ENCODE measurements at places on chromosomes 12 and 14. TPM values are rescaled to one million over a fixed set of nuclear protein-coding genes. Genes with fewer than 3 reads are reported as not detected.

DNA sequence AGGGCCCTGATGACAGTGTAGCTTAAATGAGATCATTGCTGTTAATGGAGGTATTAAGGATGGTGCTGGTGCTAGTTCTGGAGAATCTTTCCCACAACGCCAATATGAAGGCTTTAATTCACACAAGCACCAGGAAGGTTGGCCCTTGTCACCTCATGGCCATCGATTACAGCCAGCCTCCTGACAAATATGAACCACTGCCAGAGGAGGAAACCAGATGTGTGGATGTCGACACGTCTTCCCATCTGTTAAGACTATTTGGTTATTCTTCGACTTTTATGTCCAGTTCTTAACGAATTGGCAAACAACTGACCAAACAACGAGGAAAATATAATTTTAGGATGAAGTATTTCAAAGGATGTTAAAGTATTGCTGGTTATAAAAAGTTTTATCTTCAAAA is 79.5 kb downstream of the PIK3C2G start:
- peaks cover 11% of the 10 kb centered on the region for H3K4me1 ChIP-seq
- DNase-seq = no peak
- peak overlapping the region; percentile 1 for H3K27ac ChIP-seq
- H3K4me3 ChIP-seq = no peak overlapping the region
- no peaks in the 10 kb centered on the region for H3K27me3 ChIP-seq

DNA sequence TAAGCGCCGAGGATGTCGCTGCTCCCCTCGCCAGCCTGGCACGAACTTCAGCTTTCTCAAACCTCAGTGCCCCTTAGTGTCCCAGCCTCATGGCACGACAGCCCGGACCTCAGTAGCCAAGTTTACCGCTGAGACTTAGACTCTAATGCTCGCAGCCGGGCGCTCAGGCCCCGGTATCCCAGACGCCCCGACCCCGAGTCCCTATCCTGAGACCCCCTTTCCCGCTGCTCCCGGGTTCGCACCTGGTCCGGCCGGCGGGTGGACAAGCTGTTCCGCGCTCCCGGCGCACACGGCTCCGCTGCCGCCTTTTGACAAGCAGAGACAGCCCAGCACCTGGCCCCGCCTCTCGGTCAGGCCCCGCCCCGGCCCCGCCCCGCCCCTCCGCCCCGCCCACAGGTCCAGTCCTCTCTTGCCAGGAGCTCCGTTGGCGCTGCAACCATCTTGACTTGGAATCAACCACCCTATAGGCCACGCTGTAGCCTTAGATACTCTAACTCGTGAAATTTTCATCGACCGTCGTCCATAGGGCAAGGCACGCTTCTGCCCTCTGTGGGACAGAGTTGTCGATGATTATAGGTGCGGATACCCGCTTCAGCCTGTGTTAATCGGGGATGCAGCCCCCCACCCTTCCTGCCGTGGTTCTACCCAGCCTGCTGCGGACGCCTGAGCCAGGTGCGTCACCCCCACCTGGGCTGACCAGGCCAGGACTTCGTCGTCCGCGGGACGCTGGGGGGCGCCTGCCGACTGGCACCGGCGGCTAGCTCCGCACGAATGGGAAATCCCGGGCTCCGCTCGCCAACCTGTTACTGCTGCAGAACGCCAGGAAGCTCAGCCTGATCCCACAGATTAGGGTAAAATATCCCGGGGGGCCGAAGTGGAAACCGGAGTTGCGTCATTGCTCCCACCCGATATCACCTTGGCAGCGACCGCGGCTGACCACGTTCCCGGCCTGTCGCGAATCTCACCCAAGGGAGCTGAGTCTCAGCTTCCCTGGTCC is at the start of gene VDR:
TSS of gene VDR (minus strand) at position 282 of the 997 bp plus-strand sequence. CDS start 25,881 bp downstream, outside the sequence.
- peaks cover 36% of the 10 kb centered on the region for H3K4me1 ChIP-seq
- H3K27ac ChIP-seq = no peak within 1 kb of the TSS
- peak within 1 kb of the TSS; percentile 68 for H3K4me3 ChIP-seq

- H3K27me3 ChIP-seq = no peaks in the 10 kb centered on the region
- H3K36me3 ChIP-seq = peaks cover 27% of the 10 kb centered on the region
- H3K4me1 ChIP-seq = peaks cover 26% of the 10 kb centered on the region
- peak overlapping the region; percentile 74 for H3K27ac ChIP-seq
- peak overlapping the region; percentile 66 for H3K4me3 ChIP-seq
- peak; percentile 16 for DNase-seq
These were observed 1.8 kb downstream of the C1R start for GRCh38 chr12:7090222-7090998.

- peaks cover 14% of the 10 kb centered on the region for H3K4me1 ChIP-seq
- H3K4me3 ChIP-seq = no peak overlapping the region
- H3K36me3 ChIP-seq = no peaks in the 10 kb centered on the region
- peak; percentile 49 for DNase-seq
These were observed 379.9 kb downstream of the AEBP2 start for GRCh38 chr12:19819231-19819630.

GRCh38 chr12:75103822-75104221 is 105.8 kb downstream of the KCNC2 start:
- no peak overlapping the region for H3K27ac ChIP-seq
- DNase-seq = no peak
- no peaks in the 10 kb centered on the region for H3K27me3 ChIP-seq
- no peak overlapping the region for H3K4me3 ChIP-seq
- no peaks in the 10 kb centered on the region for H3K36me3 ChIP-seq

- H3K27ac ChIP-seq = no peak overlapping the region
- no peaks in the 10 kb centered on the region for H3K36me3 ChIP-seq
- no peaks in the 10 kb centered on the region for H3K4me1 ChIP-seq
- no peaks in the 10 kb centered on the region for H3K27me3 ChIP-seq
These were observed 80.1 kb downstream of the DACT1 start for GRCh38 chr14:58717813-58718212.

- no peak for DNase-seq
- no peaks in the 10 kb centered on the region for H3K36me3 ChIP-seq
- H3K27ac ChIP-seq = no peak overlapping the region
- H3K4me1 ChIP-seq = no peaks in the 10 kb centered on the region
- H3K4me3 ChIP-seq = no peak overlapping the region
- H3K27me3 ChIP-seq = peaks cover 80% of the 10 kb centered on the region
These were observed 131.9 kb downstream of the PIWIL1 start for GRCh38 chr12:130469552-130469951.

DNA sequence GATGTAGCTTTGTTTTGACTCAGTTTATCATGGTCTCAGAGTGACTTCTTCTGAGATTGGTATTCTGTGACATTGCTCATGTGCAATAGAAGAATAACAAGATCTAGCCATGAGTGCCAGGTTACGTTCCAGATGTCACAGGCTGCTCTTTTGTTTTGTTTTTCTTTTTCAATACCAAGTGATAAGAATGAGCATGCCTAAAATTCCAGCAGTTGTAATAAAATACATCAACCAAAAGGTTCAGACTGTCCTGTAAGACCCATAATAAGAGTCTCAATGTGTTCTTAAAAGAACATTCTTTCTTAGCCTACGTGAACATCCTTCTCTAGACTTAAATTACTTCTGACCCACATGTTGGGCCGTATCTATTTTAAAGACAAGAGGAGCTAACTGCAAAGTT is 669.2 kb downstream of the DIO2 start:
- H3K4me1 ChIP-seq = no peaks in the 10 kb centered on the region
- H3K27ac ChIP-seq = no peak overlapping the region
- no peak for DNase-seq
- no peaks in the 10 kb centered on the region for H3K27me3 ChIP-seq

DNA sequence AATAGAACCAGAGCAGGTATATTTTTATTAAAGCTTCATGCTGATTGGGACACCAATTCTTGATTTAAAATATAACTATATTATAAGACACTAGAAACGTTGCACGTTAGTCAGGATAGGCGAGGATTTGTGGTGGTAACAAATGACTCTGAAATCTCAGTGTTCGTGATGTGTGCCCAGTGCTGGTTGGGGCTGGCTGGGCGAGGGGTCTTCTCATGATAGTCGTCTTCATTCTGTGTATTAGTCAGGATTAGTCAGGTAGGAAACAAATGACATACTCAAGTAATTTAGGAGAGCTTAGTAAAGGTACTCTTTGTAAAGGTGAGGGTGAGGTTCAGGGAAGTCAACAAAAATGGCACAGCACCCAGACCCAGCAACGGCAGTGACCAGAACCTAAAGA is 73.9 kb upstream of the HIF1A start:
- no peaks in the 10 kb centered on the region for H3K27me3 ChIP-seq

GRCh38 chr12:73110816-73111215 is 838.6 kb downstream of the TRHDE start:
- no peaks in the 10 kb centered on the region for H3K4me1 ChIP-seq
- H3K27me3 ChIP-seq = no peaks in the 10 kb centered on the region
- no peak for DNase-seq
- no peak overlapping the region for H3K27ac ChIP-seq

GRCh38 chr14:97393244-97393643 is 596.1 kb downstream of the VRK1 start:
- H3K36me3 ChIP-seq = no peaks in the 10 kb centered on the region
- H3K27ac ChIP-seq = no peak overlapping the region
- no peak for DNase-seq
- no peaks in the 10 kb centered on the region for H3K4me1 ChIP-seq
- no peak overlapping the region for H3K4me3 ChIP-seq

DNA sequence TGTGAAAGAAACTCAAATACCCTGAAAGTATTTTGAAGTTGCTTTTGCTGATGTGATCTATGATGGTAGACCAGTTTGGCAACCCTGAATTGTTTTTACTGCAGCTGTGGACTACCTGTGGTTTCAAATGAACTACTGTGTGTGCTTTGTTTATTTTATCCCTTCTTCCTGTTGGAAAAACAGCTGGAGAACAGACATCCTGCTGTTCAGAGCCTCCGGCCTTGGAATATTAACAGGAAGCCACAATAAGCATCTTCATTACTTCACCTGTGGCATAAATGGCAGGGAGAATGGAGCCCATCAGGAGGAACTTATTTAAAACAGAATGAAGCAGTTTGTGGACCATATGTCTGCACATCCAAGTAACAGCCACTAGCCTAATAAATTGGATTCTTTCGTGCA is 104.8 kb downstream of the DUSP6 start:
- no peak overlapping the region for H3K27ac ChIP-seq
- H3K27me3 ChIP-seq = no peaks in the 10 kb centered on the region
- H3K36me3 ChIP-seq = no peaks in the 10 kb centered on the region
- H3K4me1 ChIP-seq = peaks cover 43% of the 10 kb centered on the region
- DNase-seq = no peak

- no peak overlapping the region for H3K4me3 ChIP-seq
- no peaks in the 10 kb centered on the region for H3K27me3 ChIP-seq
- no peak overlapping the region for H3K27ac ChIP-seq
- no peak for DNase-seq
- H3K4me1 ChIP-seq = no peaks in the 10 kb centered on the region
These were observed 12.3 kb downstream of the IFI27L1 start for GRCh38 chr14:94093418-94093817.

GRCh38 chr12:112167718-112168525 is 42.6 kb downstream of the TRAFD1 start:
- no peaks in the 10 kb centered on the region for H3K27me3 ChIP-seq
- no peak overlapping the region for H3K27ac ChIP-seq
- H3K4me1 ChIP-seq = peaks cover 11% of the 10 kb centered on the region
- no peak for DNase-seq

DNA sequence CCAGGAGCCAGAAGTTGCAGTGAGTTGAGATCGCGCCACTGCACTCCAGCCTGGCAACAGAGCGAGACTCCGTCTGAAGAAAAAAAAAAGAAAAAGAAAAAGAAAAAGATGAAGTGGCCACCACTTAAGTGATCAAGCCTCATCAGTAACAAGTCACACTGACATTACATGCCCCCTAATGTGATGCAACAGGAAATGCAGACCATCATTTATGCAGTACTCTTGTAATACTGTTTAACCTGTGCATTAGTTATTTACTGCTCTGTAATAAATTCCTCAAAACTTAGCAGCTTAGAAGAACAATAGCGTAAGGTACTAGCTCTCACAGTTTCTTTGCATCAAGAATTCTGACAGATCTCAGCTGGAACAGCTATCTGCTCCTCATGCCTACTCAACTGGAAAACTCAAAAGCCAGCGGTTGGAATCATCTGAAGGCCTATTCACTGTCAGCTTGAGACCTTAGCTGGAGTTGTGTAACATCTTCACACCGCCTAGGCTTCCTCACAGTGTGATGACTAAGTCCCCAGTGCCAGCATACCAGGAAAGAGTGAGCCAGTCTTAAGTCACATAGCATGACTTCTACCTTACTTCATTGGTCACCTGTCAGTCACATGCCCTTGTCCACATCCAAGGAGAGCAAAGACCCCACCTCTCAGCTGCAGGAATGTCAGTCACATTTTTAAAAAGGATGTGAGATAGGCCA is 31.5 kb downstream of the EPS8 start:
- H3K27ac ChIP-seq = no peak overlapping the region
- no peak for DNase-seq
- no peaks in the 10 kb centered on the region for H3K27me3 ChIP-seq
- H3K4me3 ChIP-seq = no peak overlapping the region
- H3K4me1 ChIP-seq = peaks cover 4% of the 10 kb centered on the region

GRCh38 chr14:101740981-101741380 is 20.5 kb upstream of the PPP2R5C start:
- no peaks in the 10 kb centered on the region for H3K36me3 ChIP-seq
- peaks cover 17% of the 10 kb centered on the region for H3K27me3 ChIP-seq
- H3K4me1 ChIP-seq = no peaks in the 10 kb centered on the region
- H3K4me3 ChIP-seq = no peak overlapping the region
- no peak for DNase-seq
- no peak overlapping the region for H3K27ac ChIP-seq

The FGD4 gene
- 30.5 TPM for total RNA-seq

The PGF gene
- total RNA-seq = 4.2 TPM

The CPNE6 gene
- total RNA-seq = not detected

The CABP1 gene
- total RNA-seq = 4.2 TPM

The A2ML1 gene
- total RNA-seq = not detected

The PPM1H gene
- total RNA-seq = 6.0 TPM

The ACOT6 gene
- not detected for total RNA-seq

The C12orf50 gene
- total RNA-seq = not detected

The SERPINA12 gene
- not detected for total RNA-seq

The RAB15 gene
- 17.1 TPM for total RNA-seq

The TMEM117 gene
- 6.7 TPM for total RNA-seq

The KRT80 gene
- not detected for total RNA-seq

The P2RX7 gene
- 1.6 TPM for total RNA-seq

The AKAP5 gene
- total RNA-seq = 0.19 TPM

The WIF1 gene
- total RNA-seq = not detected

All from left ventricle myocardium inferior (tissue), 1 donor.